ENCODE measurements at places on chromosomes 1 and 21.

DNA sequence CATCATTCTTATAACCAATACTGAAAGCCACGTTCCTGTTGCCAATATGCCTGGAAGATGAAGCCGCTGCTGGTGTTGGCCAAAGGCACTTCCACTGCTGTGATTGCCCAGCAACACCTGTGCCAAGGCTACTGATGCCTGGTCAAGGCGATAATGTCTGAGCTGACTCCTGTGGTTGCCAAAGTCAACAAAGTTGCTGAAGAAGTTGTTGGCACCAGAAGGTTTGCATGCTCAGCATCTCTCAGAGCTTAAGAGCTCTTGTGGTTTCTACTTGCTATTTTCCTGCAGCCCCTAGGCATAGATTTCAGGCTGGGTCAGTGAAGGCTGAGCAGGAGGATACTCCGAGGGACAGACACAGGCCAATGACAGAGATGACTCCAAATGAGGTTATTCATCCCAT lies 63.4 kb upstream of the RAB3GAP2 start:
- no peak for DNase-seq

GRCh38 chr1:21665711-21666575 lies 3.2 kb downstream of the RAP1GAP start:
- DNase-seq = no peak

- DNase-seq = no peak
Measured at GRCh38 chr21:36381841-36382589, 3.2 kb upstream of the CHAF1B start.

- DNase-seq = no peak
Measured at GRCh38 chr1:43634721-43635120, 15.2 kb upstream of the KDM4A start.

GRCh38 chr1:27225621-27226020 lies 8.8 kb upstream of the WDTC1 start:
- no peak for DNase-seq

DNA sequence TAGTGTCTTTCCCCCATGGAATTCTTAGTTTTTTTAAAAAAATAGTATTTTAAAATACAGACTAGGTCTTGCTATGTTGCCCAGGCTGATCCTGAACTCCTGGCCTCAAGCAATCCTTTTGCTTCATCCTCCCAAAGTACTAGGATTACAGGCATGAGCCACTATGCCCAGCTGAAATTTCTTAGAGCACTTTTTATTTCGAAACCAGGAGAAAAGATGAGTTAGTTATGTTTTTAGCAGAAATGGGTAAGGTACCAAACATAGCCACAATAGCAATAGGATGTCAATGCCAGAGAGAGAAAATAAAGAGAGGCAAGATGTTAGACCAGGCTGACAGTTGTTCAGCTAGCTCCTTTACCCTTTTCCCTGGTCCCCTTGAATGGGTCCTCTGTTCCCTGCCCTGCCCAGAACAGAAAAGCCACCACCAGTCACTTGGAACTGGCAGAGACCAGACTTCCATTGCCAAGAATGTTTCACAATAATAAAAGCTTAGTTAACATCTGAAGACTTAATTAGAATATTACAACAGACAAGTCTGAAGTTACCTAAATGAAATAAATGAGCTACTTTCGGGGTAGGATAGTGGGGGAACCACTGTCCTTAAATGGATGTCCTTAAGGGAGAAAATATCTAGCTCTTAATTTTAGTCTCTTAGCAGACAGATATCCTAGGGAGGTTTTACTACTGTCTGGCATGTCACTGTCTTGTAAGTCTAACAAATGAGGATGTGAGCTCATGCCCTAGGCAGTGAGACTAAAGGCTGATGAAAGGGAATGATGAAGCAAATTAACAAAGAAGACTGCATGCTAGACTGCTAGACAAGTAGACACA lies 54.3 kb downstream of the ABL2 start:
- DNase-seq = no peak
